CD8-positive, alpha-beta memory T cell (primary cell): ENCODE measurements at places on chromosomes 3 and 15. TPM values are rescaled to one million over a fixed set of nuclear protein-coding genes. Genes with fewer than 3 reads are reported as not detected.
A peak's percentile ranks its signal among the peaks of the same experiment; 100 is the strongest.

DNA sequence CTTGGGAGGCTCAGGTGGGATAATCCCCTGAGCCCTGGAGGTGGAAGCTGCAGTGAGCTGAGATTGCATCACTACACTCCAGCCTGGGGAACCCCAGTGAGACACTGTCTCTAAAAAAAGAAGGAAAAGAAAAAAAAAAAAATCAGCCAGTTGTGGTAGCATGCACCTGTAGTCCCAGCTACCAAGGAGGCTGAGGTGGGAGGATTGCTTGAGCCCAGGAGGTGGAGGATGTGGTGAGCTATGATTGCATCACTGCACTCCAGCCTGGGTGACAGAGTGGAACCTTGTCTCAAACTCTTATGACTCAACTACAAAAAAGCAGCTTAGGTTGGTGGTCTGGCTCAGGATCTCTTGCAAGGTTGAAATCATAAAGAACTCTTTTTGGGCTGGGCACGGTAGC, 19.3 kb upstream of the GPX1 start:
- DNase-seq = peak; percentile 54

The C3orf49 gene
- total RNA-seq = not detected

- no peak for DNase-seq
Observed at GRCh38 chr15:90124507-90124906, 22.2 kb upstream of the IDH2 start.

The FAM174B gene
- 3.9 TPM for total RNA-seq

GRCh38 chr15:100050877-100051786, 290.6 kb downstream of the ADAMTS17 start:
- no peak for DNase-seq

DNA sequence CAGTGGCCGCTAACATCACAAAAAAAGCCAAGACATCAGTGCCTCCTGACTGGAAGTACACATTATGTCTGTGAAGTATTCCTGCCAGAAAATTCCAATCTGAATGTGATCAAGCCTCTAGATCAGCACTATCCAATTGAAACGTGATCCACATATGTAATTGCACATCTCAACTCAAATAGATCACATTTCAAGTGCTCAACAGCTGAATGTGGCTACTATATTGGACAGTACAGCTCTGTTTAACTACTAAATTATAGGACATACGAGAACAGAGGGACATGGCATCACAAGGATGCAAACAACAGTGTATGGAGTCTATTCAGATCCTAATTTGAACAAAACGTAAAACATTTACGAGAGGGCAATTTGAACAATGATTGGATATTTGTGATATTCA, 542 bp upstream of the UBAP1L start:
- DNase-seq = no peak
